Suppressor macrophage (primary cell): ENCODE measurements at places on chromosomes 1 and 21.

DNA sequence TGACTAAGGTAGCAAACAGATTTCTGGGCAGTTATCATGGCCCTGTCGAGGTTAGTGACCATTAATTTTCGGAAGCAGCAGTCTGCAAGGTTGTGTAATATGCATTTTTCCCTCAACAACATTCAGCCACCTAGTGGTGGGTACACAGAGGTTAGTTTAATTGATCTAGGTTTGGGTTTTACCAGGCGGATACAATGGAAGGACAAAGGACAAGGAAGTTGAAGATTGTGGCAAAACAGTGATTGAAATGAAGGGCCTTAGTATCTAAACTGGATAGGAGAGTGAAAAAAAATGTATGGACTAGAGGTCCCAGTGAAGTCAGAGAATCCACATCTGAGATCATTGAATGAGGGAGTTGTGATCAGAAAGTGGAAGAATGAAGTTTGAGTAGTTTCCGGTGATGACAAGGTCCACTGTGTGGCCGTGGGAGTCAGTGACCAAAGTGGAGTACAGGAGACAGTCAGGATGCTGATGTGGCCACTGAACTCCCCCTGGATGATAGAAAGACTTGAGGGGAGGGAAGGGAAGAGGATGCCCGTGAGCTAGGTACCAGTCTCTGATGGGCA, 2.8 kb downstream of the ARMH1 start:
- peak; percentile 82 for DNase-seq

GRCh38 chr1:179095924-179096323, 14.1 kb downstream of the TOR3A start:
- DNase-seq, result no peak

DNA sequence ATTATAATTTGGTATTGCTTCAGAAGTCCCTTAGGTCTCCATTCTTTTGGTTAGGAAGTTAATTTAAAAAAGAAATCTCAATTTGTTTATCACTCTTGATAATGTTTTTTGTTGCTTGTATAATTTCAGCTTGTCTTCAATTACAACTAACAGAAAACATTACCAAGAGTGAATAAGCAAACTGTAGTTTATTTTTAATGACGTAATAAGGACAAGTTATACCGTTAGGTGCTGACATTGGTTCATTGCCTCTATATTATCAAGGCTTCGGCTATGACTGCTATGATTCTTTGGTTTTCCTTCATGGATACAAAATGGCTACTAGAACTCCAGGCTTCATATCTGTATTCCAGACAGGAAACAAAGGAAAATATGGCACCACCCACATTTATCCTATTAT, 220.6 kb downstream of the PTGER3 start:
- no peak for DNase-seq

DNA sequence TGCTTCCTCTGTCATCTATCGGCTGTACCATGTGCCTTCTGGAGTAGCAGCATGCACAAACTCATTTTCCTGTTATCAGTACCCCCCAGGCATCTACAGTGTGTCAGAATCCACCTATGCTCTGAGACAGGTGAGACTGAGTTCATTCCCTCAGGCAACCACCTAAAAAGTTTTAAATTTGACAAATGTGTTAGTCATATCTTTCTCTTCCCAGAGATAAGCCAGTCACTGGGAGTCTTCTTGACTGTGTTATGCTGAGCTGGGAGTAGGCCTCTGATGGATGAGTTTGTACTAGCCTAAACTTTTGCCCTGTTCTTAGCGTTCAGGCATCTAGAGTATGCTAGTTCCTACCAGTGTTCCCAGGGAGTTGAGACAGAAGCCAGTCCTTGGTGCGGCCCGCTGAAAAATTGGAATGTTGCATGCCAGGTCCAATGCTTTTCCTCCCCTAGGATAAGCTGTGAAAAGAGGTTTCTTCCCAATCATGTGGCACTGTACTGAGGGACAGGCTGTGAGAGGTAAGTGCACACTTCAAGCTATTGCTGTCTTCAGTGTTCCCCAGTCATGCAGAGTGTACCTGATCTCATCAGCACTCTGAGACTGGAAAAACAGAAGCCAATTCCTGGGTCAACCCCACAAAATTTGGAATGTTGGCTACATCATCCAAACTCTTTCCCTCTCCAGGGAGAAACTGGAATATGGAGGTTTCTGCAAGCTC, 1202.3 kb downstream of the NCAM2 start:
- no peak for DNase-seq

DNA sequence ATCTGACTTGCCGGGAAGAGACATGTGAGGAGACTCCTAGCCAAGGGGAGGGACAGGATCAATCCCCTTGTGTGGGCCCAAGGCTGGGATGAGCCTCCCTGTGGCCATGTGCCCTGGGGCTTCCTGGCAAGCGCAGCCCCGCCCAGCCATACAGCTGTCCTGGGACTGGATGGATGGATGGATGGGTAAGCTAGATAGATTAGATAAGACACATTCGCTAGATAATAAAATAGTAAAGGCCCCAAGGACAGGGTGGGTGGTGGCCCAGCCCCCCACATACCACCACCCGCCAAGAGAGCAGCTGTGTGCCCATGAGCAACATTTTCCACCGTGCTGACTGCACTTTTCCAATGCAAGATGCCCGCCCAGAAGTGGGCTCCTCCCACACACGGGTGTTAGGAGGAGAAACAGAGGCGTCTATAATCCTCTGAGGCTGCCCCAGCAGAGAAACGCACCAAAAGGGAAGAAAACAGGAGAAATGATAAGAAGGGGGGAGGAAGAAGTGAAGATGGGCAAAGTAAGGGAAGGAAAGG, 25.1 kb downstream of the ZBTB17 start:
- peak; percentile 63 for DNase-seq

- peak; percentile 16 for DNase-seq
Measured at GRCh38 chr1:41709873-41710272, 208.8 kb downstream of the HIVEP3 start.

DNA sequence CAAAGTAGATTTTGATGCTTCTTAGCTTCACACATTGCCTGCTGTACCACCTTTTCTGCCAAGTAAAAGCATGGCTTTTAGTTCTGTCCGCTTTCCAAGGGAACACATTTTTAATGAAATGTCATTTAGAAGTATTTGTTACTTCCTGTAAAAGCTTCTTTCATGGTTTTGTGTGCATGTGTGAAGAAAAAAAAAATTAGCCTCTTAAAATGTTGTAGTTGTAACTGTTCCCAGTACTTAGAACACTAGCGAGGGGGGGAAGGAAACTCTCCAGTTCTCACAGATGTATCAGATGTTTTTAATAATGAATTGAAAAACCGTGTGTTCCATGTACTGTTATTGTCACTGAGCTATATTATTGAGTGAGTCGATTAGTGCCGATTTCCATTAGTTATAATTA, 568.3 kb upstream of the ADGRL2 start:
- no peak for DNase-seq

DNA sequence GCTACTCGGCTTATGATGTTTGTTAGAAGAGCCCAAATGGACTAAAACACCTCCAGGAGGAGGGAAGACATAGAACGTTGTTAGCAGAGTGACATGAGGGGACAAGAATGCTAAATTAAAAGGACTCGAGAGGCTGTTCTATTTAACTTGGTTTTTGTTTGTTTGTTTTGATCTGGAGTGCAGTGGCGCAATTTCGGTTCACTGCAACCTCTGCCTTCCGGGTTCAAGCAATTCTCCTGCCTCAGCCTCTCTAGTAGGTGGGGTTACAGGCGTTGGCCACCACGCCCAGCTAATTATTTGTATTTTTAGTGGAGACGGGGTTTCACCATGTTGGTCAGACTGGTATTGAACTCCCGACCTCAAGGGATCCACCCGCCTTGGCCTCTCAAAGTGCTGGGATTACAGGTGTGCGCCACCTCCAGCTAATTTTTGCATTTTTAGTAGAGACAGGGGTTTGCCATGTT, 5.1 kb upstream of the HNRNPU start:
- no peak for DNase-seq

DNA sequence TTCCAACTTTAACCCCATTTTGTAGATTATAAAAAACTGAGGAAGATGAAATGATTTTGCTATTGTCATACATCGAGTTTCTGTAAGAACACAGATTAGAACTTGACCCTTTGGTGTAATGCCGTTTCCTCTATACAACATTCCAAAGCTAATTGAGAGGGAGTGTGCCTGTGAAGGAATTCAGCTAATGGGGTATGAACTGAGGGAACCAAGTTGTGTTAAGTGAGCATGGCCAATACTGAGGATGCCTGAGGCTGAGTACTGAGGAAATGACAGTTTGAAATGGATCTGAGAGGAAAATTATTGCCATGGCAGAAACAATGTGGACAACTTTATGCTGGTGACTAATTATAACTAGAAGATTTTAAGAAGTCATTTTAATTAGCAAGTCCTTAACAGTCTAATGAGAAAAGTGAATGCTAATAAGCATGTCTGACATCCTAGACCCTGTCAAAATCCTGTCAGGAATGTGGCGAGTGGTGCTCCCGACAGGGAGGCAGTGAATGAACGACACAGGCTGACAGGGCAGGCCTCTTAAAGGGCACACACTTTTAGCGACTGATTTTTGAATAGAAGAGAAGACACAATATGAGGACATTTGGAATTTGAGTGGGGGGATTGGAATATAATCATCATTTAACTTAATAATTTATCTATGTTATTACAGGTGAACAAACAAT, 262.5 kb downstream of the HLX start:
- DNase-seq, result no peak

DNA sequence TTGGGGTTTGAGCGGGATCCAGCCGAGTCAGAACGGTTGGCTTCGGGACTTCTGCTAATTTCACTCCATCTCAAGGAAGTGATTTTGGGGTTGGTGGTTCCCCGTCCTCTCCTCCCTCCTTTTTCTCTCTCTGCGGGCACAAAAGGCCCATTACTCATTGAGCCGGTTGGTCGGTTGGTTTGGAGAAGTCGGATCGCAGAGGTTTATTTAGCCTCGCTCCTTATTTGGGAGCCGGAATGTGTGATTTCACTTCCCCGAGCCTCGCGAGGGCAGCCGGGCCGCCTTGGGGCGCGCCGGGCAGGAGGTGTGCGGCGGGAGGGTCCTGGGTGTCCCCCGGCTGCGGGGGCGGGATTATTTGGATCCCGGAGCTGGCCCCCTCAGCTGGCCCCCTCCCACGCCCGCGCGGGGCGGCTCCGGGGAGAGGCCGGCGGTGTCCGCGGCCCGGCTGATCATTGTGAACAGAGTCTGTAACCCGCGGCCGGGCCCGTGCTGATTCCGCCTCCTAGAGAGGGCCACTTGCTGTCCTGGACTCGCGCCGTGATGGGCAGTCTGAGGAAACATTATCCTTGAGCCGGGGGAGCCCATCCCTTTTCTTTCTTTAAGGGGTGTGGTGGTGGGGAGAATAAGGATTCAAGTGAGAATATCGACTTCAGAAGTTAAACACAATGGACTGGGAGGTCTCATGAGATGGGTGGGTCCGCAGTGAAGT, 1.2 kb downstream of the MAPKAPK2 start:
- peak; percentile 94 for DNase-seq

- peak; percentile 41 for DNase-seq
Measured at GRCh38 chr1:114107474-114108435, 45.9 kb downstream of the SYT6 start.

- DNase-seq, result no peak
Measured at GRCh38 chr1:193062698-193063463, 3.5 kb downstream of the RO60 start.

DNA sequence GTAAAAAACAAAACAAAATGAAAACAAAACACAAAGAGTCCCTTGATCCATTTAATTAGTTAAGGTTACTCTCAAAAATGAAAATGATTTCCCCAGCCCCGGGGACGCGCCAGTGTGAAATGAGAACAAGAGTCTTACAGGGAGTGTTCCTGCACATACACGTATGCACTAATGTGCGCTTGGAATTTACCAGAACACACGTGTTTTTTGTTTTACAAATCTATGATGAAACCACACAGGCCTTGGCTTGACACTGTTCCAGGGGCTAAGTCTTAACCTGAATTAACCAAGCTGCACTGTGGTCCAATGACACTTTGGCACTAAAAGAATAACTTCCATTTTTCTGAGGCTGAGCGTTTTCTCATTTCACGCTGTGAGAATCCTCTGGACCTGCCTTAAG, 63.7 kb downstream of the SLC45A1 start:
- DNase-seq, result no peak

DNA sequence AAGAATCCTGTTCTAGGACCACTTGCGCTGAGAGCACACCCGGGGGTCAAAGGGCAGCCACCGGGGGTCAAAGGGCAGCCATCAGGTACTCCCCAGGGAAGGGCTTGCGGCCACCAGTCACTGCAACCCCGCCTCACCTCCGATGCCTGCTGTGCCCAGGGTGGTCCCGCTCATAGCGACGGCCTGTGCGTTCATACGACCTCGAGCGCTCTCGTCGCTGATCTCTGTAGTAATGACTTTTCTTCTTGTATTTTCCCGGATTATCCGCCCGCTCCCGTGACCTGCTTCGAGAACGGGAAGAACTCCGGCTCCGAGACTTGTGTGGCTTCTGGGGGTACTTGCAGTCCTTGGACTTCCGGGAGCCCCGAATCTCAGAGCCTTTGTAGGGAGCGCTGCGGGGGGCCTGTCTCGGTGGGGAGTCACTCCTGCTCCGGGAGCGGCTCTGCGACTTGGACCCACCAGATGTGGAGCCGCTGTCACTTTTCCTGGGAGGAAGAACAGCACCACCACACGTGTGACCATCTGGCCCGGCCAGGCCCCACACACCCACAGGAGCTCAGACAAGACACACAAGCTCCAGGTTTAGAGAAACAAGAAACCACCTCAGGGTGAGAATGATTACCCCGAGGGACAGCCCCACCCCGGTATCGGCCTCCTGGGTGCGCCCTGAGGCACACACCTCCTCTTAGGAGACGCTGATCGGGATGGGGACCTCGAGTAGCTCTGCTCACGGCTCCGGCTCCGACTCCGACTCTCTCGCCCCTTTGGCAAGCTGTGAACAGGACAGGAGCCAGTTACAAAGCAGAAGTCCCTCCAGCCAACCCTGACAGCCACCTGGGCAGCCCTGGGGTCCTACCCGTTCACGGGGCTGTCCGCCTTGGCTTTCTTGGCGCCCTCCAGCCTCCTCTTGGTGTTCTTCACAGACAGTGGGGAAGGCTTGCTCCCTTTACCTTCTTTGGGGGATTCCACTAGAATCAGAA, 11.7 kb downstream of the CCNL2 start:
- no peak for DNase-seq

DNA sequence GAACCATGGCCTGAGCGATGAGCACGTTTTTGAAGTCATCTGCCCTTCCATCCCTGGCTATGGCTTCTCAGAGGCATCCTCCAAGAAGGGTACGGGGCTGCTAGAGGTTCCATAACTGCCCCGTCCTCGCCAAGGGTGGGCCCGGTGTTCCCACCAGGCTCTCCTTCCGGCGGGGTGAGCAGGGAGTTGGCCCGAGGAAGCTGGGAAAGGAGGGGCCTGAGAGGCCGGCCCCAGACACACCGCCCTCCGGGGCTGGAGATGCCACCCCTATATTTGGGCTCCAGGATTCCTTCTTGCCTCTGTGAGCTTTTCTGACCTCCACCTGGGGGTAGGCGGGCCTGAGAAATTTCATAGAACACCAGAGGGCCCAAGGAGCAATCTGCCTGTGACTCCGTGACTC, 28.9 kb downstream of the EPHX1 start:
- no peak for DNase-seq

- DNase-seq, result no peak
Measured at GRCh38 chr1:202187041-202187671, 6.4 kb upstream of the LGR6 start.

GRCh38 chr1:85584923-85585322, 4.4 kb downstream of the CCN1 start:
- no peak for DNase-seq

GRCh38 chr1:224541901-224542630, 74.1 kb upstream of the CNIH3 start:
- no peak for DNase-seq

- no peak for DNase-seq
Measured at GRCh38 chr1:64984737-64985136, 18.4 kb upstream of the JAK1 start.

- no peak for DNase-seq
Measured at GRCh38 chr1:48338257-48338656, 115.7 kb downstream of the SLC5A9 start.

GRCh38 chr1:181497870-181498269, 14.6 kb downstream of the CACNA1E start:
- DNase-seq, result no peak
